ENCODE measurements at places on chromosomes 1 and 21.

DNA sequence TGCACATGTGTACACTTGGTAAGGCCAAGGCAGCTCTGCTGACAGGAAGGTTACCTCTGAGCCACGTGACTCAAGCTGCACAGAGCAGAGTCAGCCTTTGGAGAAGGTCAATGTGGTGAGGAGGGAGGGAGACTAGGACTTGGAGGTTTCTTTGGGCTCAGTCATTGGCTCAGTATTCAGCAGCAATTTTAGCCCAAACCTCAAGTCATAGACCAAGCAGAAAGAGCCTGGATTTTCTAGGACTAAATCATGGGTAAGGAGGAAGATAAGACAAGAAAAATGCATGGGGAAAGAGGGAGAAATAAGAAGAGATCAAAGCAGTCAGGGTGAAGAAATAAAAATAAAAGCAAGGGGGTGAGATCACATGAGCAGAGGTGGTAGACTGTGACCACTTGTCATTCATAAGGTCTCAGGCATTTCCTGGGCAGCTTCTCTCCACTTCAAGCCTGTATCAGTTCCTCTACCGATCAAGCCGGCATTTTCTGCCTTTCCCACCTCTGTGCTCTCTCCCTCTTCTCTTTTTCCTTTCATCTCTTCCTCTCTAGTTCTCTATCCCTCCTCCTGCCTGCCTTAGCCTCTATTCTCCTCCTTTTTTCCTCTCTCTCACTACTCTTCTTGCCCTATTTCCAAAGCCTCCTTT is 51.7 kb upstream of the DUSP10 start:
- DNase-seq, result no peak

- DNase-seq, result no peak
These were observed 10.5 kb upstream of the TAF1A start for GRCh38 chr1:222600281-222600680.

- DNase-seq, result no peak
These were observed 5.5 kb downstream of the SMPDL3B start for GRCh38 chr1:27940297-27940696.

DNA sequence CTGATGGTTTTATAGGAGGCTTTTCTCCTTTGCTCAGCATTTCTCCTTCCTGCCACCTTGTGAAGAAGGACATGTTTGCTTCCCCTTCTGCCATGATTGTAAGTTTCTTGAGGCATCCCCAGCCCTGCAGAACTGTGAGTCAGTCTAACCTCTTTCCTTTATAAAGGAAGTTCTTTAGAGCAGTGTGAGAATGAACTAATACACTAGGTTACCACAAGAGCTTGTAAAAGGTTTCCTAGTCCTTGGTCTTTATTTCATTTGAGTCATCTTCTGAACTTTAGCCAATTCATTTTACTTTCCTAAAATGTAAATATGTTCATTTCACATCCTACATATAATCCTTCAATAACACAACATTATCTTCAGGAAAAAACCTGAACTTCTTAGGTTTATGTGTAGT is 365.3 kb downstream of the HHIPL2 start:
- no peak for DNase-seq

DNA sequence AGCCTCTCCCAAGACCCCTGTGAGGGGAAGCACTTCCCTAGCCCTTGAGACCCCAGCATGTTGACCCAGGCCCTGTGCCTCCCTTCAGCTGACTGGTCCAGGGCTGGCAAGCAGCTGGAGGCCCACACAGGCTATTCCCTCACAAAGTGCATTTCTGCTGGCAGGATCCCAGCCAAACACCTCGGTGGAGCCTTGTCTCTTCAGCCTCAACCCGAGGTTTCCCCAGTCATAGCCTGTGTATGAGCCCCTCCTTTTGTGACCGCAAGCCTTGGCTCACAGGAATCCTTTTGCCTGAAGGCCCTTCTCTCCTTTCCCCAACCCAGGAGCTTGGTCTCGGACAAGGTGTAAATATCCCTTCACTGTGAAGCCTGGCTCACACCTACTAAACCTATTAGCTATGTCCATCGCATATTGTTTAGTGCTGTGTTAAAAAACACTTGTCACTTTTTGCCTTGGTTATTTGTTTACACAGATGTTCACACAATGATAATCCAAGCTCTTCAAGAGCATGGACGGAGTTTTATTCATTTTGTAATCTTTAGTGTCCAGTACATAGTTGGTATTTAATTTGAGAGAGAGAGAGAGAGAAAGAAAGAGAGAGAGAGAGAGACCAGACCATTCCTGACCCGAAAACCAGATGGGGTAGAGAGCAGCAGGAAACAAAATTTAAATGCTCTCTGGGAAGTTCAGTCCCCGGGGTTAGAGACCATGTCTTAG is 8.5 kb upstream of the CD247 start:
- DNase-seq, result no peak

- DNase-seq, result no peak
These were observed 448.9 kb downstream of the PCP4 start for GRCh38 chr21:40316104-40316503.

GRCh38 chr1:2228694-2229036 is 546 bp downstream of the SKI start:
- no peak for DNase-seq

DNA sequence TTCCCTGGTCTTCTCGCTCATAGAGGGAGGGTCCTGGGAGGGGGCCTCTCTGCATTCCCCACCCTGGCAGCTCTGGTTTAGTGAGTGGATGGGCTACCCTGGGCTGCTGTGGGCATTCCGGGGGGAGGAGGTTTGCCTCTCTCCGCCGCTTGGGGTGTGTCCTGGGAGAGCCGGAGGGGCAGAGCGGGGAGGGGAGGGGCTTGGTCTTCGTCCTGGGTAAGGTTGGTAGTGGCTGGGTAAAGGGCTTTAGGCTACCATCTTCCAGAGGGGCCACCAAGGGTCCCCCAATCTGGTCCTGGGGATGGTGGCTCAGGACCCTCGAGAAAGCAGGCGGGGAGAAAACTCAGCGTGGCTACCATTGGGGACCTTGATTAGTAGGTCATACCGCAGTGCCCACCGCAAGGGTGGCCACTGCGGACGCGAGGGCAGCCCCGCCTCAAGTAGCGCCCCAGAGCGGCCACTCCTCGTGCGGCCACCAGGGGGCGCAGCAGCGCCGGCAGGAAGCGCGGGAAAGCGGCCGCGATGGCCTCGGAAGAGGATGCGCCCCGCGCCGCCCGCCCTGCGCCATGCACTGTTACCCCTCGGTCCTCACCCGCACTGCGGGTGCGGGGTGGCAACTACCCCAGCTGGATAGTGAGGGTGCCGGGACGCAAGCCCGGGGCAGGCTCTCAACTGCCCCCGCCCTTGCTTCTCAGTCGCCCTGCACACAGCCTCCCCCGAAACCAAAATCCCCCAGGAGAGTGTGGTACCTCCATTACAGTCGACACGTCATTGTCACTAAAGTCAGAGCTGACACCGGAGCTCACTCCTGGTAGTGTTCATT is 44.1 kb upstream of the SLC25A33 start:
- DNase-seq, result no peak
